CD8-positive, alpha-beta memory T cell (primary cell): ENCODE measurements at places on chromosomes 5 and 9. TPM values are rescaled to one million over a fixed set of nuclear protein-coding genes. Genes with fewer than 3 reads are reported as not detected.

The SMAD5 gene
- total RNA-seq, result 21.9 TPM

- no peaks in the 10 kb centered on the region for H3K36me3 ChIP-seq
- no peak overlapping the region for H3K4me3 ChIP-seq
- no peaks in the 10 kb centered on the region for H3K4me1 ChIP-seq
- no peaks in the 10 kb centered on the region for H3K27me3 ChIP-seq
- no peak for DNase-seq
- no peak overlapping the region for H3K27ac ChIP-seq
Measured at GRCh38 chr9:2933165-2934095, 89.5 kb upstream of the PUM3 start.

DNA sequence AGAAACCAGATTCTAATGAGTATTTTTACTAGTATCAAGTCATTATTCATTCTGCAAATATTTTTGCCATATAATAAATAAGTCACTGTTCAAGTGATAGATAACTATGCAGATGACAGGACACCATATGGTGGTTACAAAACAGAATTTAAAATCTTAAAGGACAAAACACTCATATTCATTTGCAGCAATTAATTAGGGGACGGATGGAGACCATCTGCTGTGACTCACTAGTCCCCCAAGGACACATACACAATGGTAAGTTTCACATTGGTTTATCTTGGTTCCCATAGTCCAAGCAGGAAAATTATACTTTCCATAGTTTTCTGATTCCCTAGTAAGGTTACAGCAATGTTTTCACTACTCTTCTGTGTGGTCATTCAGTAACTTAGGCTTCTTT, 28.4 kb upstream of the SPATA31C2 start:
- no peak overlapping the region for H3K4me3 ChIP-seq
- H3K27me3 ChIP-seq, result no peaks in the 10 kb centered on the region
- no peak for DNase-seq
- H3K36me3 ChIP-seq, result no peaks in the 10 kb centered on the region
- no peaks in the 10 kb centered on the region for H3K4me1 ChIP-seq

- DNase-seq, result no peak
- H3K4me3 ChIP-seq, result no peak overlapping the region
Measured at GRCh38 chr5:492314-492893, 31.8 kb downstream of the SLC9A3 start.

GRCh38 chr5:35826056-35826455, 30.6 kb upstream of the IL7R start:
- no peak for DNase-seq
- H3K4me3 ChIP-seq, result no peak overlapping the region
- peaks cover 76% of the 10 kb centered on the region for H3K4me1 ChIP-seq
- no peak overlapping the region for H3K27ac ChIP-seq
- no peaks in the 10 kb centered on the region for H3K36me3 ChIP-seq
